T-helper 2 cell treated with Interferon-gamma antibody and Interleukin-4, amounts not matched to agents 5 μg/mL and 100 μg/mL, for 36 hours (primary cell): ENCODE measurements at places on chromosomes 3 and 15.

GRCh38 chr3:143226678-143227291 is 107.2 kb downstream of the CHST2 start:
- DNase-seq, result no peak
- H3K4me3 ChIP-seq, result no peak overlapping the region
- H3K27ac ChIP-seq, result no peak overlapping the region
- peaks cover 2% of the 10 kb centered on the region for H3K27me3 ChIP-seq

DNA sequence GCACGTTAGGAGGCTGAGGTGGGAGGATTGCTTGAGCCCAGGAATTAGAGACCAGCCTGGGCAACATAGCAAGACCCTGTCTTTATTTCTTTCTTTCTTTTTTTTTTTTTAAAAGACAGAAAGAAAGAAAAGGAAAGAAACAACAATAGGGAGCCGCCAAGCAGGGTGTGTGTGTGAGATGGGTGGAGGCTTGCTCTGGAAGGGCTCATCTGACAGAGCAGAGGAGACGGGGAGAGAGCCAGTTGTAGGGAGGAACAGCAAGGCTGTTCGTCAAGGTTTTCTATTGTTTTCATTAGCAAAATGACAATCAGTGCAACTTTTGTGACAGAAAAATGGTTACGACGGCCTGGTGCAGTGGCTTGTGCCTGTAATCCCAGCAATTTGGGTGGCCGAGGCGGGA is 69.3 kb downstream of the CDC25A start:
- no peak for DNase-seq
- peaks cover 5% of the 10 kb centered on the region for H3K27me3 ChIP-seq
- H3K27ac ChIP-seq, result no peak overlapping the region
- H3K4me3 ChIP-seq, result no peak overlapping the region

GRCh38 chr3:99366663-99367429 is 271.5 kb upstream of the COL8A1 start:
- H3K27me3 ChIP-seq, result no peaks in the 10 kb centered on the region
- no peak overlapping the region for H3K27ac ChIP-seq
- no peak for DNase-seq
- no peaks in the 10 kb centered on the region for H3K4me1 ChIP-seq
- no peak overlapping the region for H3K4me3 ChIP-seq

DNA sequence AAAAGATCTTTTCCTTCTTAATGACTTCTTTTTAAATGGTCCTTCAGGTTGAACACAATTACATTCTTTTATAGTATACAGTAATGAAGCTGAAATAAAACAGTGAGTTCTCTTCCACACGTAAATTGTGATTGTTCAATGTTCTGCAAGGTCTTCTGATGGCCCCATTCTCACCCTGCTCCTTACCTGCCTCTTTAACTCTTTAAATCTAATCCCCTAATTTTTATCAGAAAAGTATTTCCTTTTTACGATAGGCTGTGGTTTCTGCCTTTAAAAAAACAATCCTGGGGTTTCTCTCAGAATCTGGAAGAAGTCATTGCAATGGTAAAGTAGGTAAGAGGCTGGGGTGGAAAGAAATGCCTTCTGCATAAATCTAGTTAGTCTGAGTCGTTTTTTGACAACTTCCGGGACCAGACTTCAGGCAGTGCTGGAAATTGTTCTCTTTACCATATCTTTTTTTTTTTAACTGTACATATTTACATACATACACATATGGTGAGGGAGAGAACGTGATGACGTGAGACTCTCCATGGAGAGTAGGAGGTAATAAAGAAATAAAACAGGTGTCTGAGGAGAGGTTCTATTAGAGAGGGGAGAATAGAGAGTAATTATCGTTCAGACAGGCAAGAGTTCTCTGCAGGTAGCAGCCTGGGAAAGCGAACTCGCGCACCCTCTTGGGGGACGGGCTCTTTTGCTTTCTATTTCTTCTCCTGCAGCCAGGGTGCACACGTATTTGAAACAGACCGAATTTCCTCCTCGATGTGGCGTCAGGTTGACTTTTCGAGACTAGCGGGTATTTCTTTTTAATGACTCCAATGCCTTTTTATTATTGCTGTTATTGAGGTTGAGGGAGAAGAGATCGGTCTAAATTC is at the start of gene SIDT1:
TSS of gene SIDT1 (plus strand) at position 730 of the 872 bp plus-strand sequence. CDS start 467 bp downstream, outside the sequence.
- peaks cover 9% of the 10 kb centered on the region for H3K36me3 ChIP-seq
- H3K4me1 ChIP-seq, result peaks cover 45% of the 10 kb centered on the region
- peak; percentile 62 for DNase-seq
- H3K27me3 ChIP-seq, result peaks cover 13% of the 10 kb centered on the region
- peak within 1 kb of the TSS; percentile 99 for H3K27ac ChIP-seq

DNA sequence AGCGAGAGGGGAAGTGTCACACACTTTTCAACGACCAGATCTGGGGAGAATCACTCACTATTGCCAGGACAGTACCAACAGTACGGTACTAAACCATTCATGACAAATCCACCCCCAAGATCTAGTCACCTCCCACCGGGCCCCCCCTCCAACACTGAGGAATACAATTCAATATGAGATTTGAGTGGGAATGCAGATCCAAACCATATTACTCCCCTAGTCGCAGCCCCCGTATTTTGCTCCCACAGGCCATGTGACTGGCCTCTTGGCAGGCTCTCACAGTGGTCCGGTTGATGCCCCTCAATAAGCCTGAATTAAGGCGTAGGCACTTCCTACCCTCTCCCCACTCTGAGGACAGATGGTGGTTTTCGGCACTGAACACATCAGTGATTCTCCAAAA is 45.4 kb upstream of the PYDC2 start:
- no peak for DNase-seq
- H3K4me3 ChIP-seq, result no peak overlapping the region
- H3K27me3 ChIP-seq, result no peaks in the 10 kb centered on the region
- H3K27ac ChIP-seq, result no peak overlapping the region
- no peaks in the 10 kb centered on the region for H3K36me3 ChIP-seq

DNA sequence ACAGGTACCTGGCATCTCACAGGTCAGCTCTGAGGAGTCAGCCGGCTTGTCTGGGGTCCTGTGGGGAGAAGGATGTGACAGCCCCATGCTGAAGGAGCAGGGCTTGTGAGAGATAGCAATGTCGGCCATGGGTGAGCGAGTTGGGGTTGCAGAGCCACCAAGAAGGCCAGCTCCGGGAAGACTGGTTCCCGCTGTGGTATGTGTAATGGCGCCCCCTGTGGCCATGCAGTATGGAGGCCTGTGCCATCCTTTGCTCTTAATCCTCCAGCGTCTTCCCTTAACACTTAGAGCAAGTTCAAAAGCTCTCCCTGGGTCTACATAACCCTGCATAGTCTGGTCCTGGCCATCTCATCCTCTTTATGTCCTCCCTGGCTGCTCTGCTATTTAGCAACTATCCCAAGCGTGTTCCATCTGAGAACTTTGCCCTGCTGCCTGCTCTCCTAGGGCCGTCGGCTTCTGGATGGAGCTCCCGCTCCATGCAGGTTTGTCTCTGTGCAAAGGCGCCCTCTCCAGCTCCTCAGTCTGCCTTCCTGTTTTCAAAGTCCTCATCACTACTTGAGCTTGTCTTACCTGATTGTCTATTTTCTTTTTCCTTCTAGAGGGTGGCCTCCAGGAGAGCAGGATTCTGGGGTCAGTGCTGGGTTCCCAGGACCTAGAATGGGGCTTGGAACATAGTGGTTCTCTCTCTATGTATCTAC is 40.8 kb upstream of the IQCF6 start:
- H3K4me1 ChIP-seq, result peaks cover 6% of the 10 kb centered on the region
- peaks cover 17% of the 10 kb centered on the region for H3K27me3 ChIP-seq
- H3K36me3 ChIP-seq, result no peaks in the 10 kb centered on the region
- no peak overlapping the region for H3K27ac ChIP-seq
- no peak for DNase-seq

DNA sequence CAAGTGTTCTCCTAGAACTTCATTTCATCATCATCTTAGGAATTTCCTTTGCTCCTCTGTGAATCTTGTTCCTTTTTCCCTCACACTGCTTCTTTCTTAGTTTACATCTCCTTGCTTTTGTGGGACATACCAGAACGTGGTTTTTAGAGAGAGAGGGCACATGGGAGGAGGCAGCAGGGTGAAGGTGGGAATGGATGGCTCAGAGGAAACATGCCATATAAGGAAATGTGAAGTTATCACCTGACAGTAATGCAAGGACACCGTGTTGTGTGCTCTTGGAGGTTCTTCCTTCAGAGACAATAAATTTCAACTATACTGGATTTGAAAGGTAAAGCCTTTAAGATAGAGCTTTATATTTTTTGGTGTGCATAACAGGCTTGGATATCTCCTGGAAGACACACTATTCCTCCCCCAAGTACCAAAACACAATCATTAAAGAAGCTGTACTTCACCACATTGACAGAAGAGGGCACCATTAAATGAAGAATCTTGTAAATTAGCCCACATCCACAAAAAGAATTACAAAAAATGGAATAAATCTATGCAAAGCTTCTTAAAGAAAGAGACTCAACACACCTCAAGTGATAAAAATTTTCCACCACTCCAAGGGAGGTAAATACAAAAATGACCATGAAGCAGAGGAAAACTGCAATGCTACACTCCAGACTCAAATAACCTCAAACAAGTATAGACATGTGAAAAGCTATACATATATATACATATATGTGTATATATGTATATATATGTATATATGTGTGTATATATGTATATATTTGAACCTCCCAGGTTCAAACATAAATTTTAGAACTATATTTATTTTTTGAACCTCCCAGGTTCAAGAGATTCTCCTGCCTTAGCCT is 26.1 kb downstream of the RPL39L start:
- peaks cover 11% of the 10 kb centered on the region for H3K4me1 ChIP-seq
- no peaks in the 10 kb centered on the region for H3K36me3 ChIP-seq
- no peak for DNase-seq
- no peaks in the 10 kb centered on the region for H3K27me3 ChIP-seq
- H3K4me3 ChIP-seq, result no peak overlapping the region

DNA sequence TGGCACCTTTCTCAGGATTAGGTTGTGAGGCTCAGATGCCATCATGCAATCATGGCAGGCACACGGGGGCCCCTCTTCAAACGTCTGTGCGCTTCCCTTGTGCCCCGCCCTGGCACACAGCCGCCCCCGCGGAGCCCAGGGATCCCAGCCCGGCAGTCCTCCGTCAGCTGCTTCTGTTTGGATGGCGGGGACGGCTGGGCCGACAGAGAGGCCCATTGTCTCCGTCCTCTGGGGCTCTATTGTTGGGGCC is 849 bp upstream of the HDAC11 start:
- DNase-seq, result peak; percentile 34
- peak overlapping the region; percentile 83 for H3K27ac ChIP-seq
- H3K27me3 ChIP-seq, result peaks cover 3% of the 10 kb centered on the region
- H3K36me3 ChIP-seq, result no peaks in the 10 kb centered on the region
- peak overlapping the region; percentile 89 for H3K4me3 ChIP-seq

- no peak overlapping the region for H3K27ac ChIP-seq
- H3K4me3 ChIP-seq, result no peak overlapping the region
- no peak for DNase-seq
- peaks cover 2% of the 10 kb centered on the region for H3K27me3 ChIP-seq
Observed at GRCh38 chr3:16236856-16237393, 27.8 kb downstream of the DPH3 start.

DNA sequence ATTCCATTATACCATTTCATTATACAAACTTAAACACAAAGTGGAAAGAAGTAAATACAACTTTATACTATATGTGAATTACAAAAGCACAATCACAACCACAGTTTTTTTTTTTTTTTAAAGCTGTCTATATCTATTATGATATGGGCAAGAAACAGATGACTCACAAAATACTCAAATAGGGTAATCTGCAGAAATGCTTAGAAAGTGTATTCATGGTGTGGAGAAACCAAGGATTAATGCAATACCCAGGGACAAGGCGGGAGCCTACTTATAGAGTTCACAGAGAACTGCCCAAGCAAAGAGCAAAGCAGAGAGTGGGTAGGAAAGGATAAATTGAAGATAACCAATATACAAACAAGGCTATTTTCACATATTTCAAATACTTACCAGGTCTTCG is 332.0 kb downstream of the FHIT start:
- no peaks in the 10 kb centered on the region for H3K36me3 ChIP-seq
- H3K27me3 ChIP-seq, result no peaks in the 10 kb centered on the region
- H3K4me3 ChIP-seq, result no peak overlapping the region

DNA sequence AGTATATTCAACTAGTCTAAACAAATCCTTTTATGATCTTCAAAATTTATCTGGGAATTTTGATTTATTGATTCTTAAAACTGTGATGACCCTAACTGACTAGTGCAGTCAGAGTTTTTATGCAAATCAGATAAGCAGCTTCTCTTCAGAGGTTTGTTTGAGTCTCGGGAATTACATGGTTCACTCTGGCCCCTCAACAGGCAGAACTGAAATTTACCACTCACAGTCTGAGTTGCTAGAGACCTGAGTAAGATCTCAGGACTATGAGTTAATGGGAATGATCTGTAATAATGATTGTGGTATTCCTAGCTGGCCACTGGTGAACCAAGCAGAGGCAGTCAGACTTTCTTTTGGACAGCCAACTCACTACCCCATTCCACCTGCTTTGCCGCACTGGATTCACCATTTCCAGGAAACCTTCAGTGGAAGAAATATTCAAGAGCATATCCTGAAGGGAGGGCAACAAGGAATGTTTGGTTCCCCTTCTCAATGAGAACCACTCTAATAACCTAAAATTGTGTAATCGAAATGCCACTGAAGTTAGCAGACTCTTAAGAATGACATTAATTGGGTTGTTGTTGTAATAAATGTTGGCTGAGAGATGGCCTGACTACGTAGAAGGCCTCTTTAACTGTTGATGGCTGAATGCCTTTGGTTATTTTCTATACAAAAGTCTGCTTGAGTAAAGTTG is 11.5 kb upstream of the DNAJC13 start:
- H3K4me3 ChIP-seq, result no peak overlapping the region
- no peak overlapping the region for H3K27ac ChIP-seq
- H3K27me3 ChIP-seq, result peaks cover 42% of the 10 kb centered on the region
- no peak for DNase-seq

DNA sequence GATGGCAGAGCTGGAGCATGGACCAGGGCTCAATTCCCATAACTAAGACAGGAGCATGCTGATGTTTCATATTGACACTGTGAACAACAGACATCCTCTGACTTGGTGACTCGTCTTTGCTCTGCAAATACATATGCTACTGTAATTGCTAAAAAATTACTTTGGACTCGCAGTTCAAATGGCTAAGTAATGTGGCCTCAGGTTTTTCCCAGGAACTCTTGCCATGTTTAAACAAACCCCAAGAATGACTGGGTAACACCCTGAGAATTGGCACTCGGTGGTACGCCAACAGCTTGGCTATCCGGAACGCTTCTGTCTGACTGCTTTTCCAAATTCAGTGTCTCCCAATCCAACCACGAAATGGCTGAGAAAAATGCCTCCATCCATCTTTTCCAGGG is 456.7 kb upstream of the THBS1 start:
- H3K36me3 ChIP-seq, result no peaks in the 10 kb centered on the region
- no peak for DNase-seq
- no peak overlapping the region for H3K4me3 ChIP-seq
- H3K4me1 ChIP-seq, result peaks cover 5% of the 10 kb centered on the region

GRCh38 chr3:98812851-98813374 is 49.8 kb downstream of the ST3GAL6 start:
- H3K27me3 ChIP-seq, result no peaks in the 10 kb centered on the region
- DNase-seq, result no peak
- H3K4me1 ChIP-seq, result no peaks in the 10 kb centered on the region
- no peaks in the 10 kb centered on the region for H3K36me3 ChIP-seq
- no peak overlapping the region for H3K27ac ChIP-seq

GRCh38 chr3:71074423-71074822 is 509.1 kb downstream of the FOXP1 start:
- no peaks in the 10 kb centered on the region for H3K27me3 ChIP-seq
- no peak overlapping the region for H3K4me3 ChIP-seq
- H3K36me3 ChIP-seq, result peaks cover 12% of the 10 kb centered on the region

GRCh38 chr3:39668420-39668819 is 141.0 kb upstream of the MYRIP start:
- no peaks in the 10 kb centered on the region for H3K36me3 ChIP-seq
- no peak overlapping the region for H3K27ac ChIP-seq
- no peak overlapping the region for H3K4me3 ChIP-seq
- peaks cover 8% of the 10 kb centered on the region for H3K27me3 ChIP-seq
- no peaks in the 10 kb centered on the region for H3K4me1 ChIP-seq
